Stimulated activated CD4-positive, alpha-beta T cell treated with anti-CD3 and anti-CD28 coated beads, Interleukin-4, amount 100 ng/mL, for 1 hour (primary cell): ENCODE measurements at places on chromosomes 2 and 18.

- DNase-seq = no peak
Observed at GRCh38 chr2:207546822-207547221, 17.1 kb downstream of the CREB1 start.

DNA sequence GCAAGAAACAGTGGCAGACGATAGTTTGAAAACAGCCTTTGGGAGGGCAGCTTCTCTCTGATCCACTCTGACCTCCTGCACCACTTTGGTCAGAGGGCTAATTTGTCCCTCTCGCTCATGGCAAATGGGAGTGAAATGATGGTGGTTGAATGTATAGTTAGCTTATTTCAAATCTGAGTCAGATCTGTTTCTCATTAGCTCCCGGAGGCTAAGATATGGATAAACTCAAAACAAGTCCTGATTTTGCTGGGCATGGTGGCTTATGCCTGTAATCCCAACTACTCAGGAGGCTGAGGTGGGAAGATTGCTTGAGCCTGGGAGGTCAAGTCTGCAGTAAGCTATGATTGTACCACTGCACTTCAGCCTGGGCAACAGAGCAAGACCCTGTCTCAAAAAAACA, 145.0 kb downstream of the ALK start:
- no peak for DNase-seq

DNA sequence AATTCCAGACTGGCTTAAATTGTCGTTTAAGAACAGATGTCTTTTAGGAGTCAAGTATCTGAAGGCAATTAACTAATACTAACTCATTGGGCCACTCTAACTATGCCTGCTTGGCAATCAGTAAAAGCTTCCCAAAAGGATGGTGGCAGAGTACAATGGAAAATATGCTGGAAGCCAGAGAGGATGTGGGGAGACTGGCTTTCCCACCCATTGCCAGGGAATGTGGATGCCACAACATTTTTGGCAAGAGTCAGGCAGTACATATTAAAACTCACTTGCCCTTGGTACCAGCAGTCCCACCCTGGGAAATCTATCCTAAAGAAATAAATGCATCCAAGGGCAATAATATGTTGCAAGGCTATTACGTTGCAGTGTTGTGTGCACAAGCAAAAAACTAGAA, 74.0 kb upstream of the FZD7 start:
- DNase-seq = no peak

GRCh38 chr2:48048476-48049171, 142.3 kb upstream of the FBXO11 start:
- DNase-seq = no peak

GRCh38 chr18:360676-361075, 92.8 kb upstream of the THOC1 start:
- DNase-seq = no peak

DNA sequence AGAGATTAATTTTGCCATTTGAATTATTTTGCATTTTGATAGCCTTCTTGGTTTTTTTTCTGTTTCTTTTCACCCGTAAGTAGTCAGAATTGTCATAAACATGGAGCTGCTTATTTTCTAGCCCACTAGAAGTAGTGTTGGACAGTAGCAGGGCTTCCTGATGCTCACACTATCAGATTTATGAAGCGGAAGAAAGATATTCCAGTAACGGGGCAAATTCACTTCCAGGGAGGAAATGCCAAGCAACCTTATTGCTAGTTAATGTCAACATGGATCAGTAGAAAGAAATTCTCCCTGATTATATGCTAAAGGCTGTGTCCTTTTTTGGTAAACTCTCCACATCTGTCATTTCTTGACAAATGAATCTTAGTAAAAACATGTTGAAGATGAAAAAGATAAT, 19.2 kb upstream of the ADAM23 start:
- DNase-seq = no peak

- no peak for DNase-seq
Observed at GRCh38 chr2:238169048-238169707, 10.4 kb downstream of the ERFE start.

DNA sequence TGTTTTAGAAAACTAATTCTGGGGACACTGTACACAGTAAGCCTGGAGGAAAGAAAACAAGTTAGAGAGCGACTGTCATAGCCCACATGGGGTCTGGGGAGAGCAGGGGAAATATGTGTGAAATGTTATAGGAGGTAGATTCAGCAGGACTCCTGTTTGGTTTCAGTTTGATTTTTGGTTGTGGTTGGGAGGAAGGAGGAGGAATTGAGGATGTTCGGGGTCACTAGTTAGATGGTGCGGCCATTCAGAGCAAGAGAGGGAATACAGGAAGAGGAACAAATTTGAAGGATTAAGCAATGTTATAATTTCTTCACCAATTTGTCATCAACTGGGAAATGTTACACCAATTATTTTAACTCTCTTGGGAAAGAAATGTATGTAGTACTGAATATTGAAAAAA, 25.1 kb downstream of the TTC39C start:
- no peak for DNase-seq
